Naive thymus-derived CD8-positive, alpha-beta T cell (primary cell): ENCODE measurements at places on chromosomes 7 and 10. TPM values are rescaled to one million over a fixed set of nuclear protein-coding genes. Genes with fewer than 3 reads are reported as not detected.

- H3K4me1 ChIP-seq = peaks cover 24% of the 10 kb centered on the region
- peaks cover 6% of the 10 kb centered on the region for H3K27me3 ChIP-seq
- H3K4me3 ChIP-seq = peak within 1 kb of the TSS; percentile 74
- H3K36me3 ChIP-seq = no peaks in the 10 kb centered on the region
- H3K27ac ChIP-seq = peak within 1 kb of the TSS; percentile 69
Observed at GRCh38 chr10:84194424-84195043, at the start of gene CDHR1. Gene CDHR1, plus strand, starts transcription at chr10:84194537. Its CDS starts 224 bp downstream, at chr10:84194761.

PAPSS2 gene
- total RNA-seq = not detected

GRCh38 chr10:2825841-2826240 is 241.5 kb upstream of the PFKP start:
- H3K36me3 ChIP-seq = no peaks in the 10 kb centered on the region
- no peaks in the 10 kb centered on the region for H3K4me1 ChIP-seq
- no peak overlapping the region for H3K4me3 ChIP-seq
- H3K27ac ChIP-seq = no peak overlapping the region
- no peak for DNase-seq
- peaks cover 4% of the 10 kb centered on the region for H3K27me3 ChIP-seq

DNA sequence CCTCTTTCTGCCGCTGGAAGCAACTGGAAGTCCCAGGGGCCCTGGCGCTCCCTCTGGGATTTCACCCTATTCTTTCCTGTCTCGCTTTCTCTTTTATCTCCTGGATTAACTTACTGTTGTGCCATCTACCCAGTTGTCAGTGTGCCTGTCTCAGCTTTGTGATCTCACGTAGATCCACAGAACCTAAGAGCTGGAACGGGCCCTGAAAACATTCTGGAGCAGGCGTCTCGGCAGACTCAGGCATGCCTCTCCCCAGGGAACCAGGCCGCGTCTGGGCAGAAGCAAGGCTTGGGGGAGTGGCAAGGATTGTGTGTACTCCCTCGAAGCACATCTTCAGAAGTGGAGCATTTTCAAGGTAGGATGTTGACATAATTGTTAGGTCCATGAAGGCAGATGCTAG is 87.2 kb downstream of the KCNMA1 start:
- no peak for DNase-seq
- peaks cover 20% of the 10 kb centered on the region for H3K27me3 ChIP-seq
- H3K36me3 ChIP-seq = no peaks in the 10 kb centered on the region
- H3K27ac ChIP-seq = no peak overlapping the region
- no peaks in the 10 kb centered on the region for H3K4me1 ChIP-seq
- no peak overlapping the region for H3K4me3 ChIP-seq

ASAH2 gene
- 4.3 TPM for total RNA-seq

GRCh38 chr10:119947300-119947699 is 54.8 kb downstream of the SEC23IP start:
- DNase-seq = no peak

DNA sequence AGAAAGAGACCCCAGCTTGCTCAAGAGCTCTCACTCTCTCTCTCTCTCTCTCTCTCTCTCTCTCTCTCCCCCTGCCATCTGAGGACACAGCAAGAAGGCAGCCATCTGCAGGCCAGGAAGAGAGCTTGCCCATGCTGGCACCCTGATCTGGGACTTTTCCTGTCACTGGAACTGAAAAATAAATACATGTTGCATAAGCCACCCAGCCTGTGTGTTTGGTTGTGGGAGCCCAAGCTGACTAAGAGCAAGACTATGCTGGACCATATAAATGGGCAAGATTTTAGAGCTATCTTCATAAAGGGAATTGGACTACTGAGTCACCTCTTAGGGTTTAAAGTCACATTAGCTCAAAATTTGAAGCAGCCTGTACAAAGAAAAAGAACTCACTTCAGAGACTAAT is 98.6 kb downstream of the SLC16A9 start:
- H3K27ac ChIP-seq = no peak overlapping the region
- no peak for DNase-seq
- no peak overlapping the region for H3K4me3 ChIP-seq
- H3K36me3 ChIP-seq = no peaks in the 10 kb centered on the region
- H3K27me3 ChIP-seq = peaks cover 6% of the 10 kb centered on the region

- no peak overlapping the region for H3K4me3 ChIP-seq
- H3K27ac ChIP-seq = no peak overlapping the region
- no peak for DNase-seq
- no peaks in the 10 kb centered on the region for H3K36me3 ChIP-seq
- H3K4me1 ChIP-seq = no peaks in the 10 kb centered on the region
Observed at GRCh38 chr10:30384701-30385201, 35.7 kb upstream of the MTPAP start.

DNA sequence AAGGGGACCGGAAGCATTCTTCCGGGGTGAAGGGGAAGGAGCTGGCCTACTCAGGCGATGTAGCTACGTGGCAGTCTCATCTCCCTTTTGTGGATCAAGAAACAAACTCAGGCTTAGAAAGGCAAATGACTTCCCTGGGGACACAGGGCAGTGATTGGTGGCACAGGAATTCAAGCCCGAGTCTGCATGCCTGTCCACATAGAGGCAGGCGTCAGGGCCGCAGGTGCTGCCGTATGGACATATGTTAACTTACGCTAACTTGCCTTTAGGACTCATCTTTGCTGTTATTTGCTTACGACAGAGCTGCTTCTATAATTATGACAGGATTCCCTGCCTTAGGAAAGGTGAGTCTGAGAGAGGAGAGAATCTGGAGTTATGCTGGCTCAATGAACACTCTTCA is 42.3 kb upstream of the KLF6 start:
- H3K4me3 ChIP-seq = no peak overlapping the region
- no peaks in the 10 kb centered on the region for H3K27me3 ChIP-seq
- peaks cover 19% of the 10 kb centered on the region for H3K4me1 ChIP-seq
- no peak for DNase-seq

- H3K4me1 ChIP-seq = no peaks in the 10 kb centered on the region
- no peaks in the 10 kb centered on the region for H3K36me3 ChIP-seq
- no peak overlapping the region for H3K27ac ChIP-seq
- no peak for DNase-seq
- no peak overlapping the region for H3K4me3 ChIP-seq
- H3K27me3 ChIP-seq = no peaks in the 10 kb centered on the region
Observed at GRCh38 chr10:60323162-60323561, 66.5 kb downstream of the ANK3 start.

GRCh38 chr10:69655124-69655867 is 25.2 kb downstream of the FAM241B start:
- peaks cover 5% of the 10 kb centered on the region for H3K27me3 ChIP-seq
- H3K36me3 ChIP-seq = no peaks in the 10 kb centered on the region
- no peak overlapping the region for H3K4me3 ChIP-seq
- no peak overlapping the region for H3K27ac ChIP-seq
- peaks cover 5% of the 10 kb centered on the region for H3K4me1 ChIP-seq
- no peak for DNase-seq

DNA sequence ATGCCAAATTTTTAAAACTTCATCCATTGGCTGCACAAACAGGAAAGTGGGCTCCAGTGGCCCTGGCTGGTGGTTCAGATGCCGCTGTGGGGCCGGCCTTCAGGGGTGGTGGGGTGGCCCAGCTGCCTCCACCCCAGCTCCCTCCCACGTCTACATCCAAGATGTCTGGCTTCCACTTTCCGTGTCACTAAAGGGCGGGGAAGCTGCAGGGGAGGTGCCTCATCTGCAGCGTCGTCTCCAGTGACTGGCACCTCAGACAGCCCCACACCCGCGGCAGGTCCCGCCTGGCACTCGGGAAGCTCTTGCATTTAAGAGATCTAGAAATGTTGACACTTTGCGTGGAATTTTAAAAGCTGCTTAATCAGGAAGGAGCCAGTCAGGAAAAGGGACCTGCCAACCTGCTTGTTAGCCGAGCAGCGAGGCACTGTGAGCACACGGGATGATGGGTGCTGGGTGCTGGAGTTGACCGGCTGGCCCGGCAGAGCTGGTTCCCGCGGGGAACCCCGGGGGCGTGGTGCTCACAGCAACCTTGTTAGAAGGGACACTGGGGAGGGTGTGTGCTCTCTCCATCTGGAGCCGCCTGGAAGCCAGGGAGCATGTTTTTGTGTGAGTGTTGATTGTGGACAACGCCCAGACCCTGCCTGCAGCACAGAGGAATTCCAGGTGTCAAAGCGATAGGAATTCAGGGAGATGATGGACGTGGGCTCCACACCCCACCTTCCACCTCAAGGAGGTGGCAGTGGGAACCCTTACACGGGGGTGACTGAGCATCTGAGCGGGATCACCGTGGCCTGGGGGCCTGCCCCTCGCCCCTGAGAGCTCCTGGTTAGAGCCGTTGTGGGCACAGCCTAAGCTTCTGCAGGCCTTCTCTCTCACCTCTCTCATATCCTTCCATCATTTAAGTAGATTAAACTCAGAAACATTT is 320.5 kb downstream of the PTPRN2 start:
- H3K36me3 ChIP-seq = no peaks in the 10 kb centered on the region
- H3K27me3 ChIP-seq = no peaks in the 10 kb centered on the region
- H3K27ac ChIP-seq = no peak overlapping the region
- H3K4me1 ChIP-seq = no peaks in the 10 kb centered on the region

VSTM2A gene
- not detected for total RNA-seq

- H3K36me3 ChIP-seq = no peaks in the 10 kb centered on the region
- H3K4me1 ChIP-seq = no peaks in the 10 kb centered on the region
- peaks cover 9% of the 10 kb centered on the region for H3K27me3 ChIP-seq
- H3K27ac ChIP-seq = no peak overlapping the region
- H3K4me3 ChIP-seq = no peak overlapping the region
- DNase-seq = no peak
Observed at GRCh38 chr7:34851431-34851830, 185.9 kb downstream of the DPY19L1 start.

DNA sequence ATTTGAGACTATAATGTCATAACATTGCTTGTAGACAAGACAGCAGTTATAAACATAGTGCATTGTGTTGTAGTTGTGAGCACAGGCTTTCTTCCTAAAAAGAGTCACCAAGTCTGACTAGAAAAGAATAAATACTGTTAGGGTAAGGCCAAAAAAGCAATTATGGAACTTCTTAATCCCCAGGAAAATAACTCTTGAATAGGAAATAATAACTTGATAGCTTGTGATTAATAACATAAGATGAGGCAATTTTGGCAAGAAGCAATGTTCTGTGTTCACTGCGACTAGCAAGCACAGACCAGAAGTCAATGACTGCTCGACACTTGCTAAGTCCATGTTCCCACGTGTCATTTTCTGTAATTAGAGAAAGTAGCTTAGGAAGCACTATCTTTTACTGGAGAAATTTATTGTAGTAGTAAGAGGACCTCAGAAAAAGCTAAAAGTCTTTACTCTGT is 97.1 kb downstream of the AGMO start:
- no peak overlapping the region for H3K4me3 ChIP-seq
- no peaks in the 10 kb centered on the region for H3K4me1 ChIP-seq
- H3K27me3 ChIP-seq = no peaks in the 10 kb centered on the region
- no peak overlapping the region for H3K27ac ChIP-seq
- no peaks in the 10 kb centered on the region for H3K36me3 ChIP-seq

DNA sequence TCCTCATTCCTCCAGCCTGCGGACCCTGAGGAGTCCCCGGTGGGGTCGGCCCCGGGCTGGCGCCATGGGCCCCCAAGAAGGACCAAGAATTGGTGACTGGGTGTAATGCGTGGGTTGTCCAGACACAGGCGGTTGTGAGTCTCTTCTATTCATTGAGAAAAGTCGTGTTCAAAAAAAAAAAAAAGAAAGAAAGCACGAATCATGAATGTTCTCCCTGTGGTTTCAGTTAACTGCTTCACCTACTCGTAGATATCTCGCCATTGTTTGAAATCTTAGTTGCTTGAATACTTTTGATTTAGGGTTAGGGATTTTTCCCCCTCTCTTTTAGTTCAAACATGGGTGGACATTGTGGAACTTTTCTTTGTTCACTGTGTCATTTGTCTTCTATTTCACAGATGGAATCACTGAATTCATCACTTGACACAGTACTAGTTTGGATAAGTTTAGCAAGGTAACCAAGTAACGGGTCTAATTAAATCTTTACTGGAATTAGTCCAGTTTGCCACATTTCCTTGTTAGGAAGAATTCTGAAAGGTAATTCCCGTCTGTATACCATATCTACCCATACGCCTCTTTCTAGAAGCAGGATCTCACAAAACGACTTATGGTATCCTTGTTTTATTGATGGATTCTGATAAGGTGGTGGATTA is 775 bp downstream of the STARD3NL start:
- H3K36me3 ChIP-seq = no peaks in the 10 kb centered on the region
- DNase-seq = no peak
- H3K4me1 ChIP-seq = peaks cover 34% of the 10 kb centered on the region
- peak overlapping the region; percentile 84 for H3K27ac ChIP-seq
- peak overlapping the region; percentile 98 for H3K4me3 ChIP-seq

DNA sequence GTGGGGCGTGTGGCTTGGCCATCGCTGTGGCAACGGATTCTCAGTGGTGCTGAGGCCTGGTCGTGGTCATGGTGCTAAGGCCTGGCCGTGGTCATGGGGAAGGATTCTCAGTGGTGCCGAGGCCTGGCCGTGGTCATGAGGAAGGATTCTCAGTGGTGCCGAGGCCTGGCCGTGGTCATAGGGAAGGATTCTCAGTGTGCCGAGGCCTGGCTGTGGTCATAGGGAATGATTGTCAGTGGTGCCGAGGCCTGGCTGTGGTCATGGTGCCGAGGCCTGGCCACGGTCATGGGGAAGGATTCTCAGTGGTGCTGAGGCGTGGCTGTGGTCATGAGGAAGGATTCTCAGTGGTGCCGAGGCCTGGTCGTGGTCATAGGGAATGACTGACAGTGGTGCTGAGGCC is 327.9 kb downstream of the ADARB2 start:
- H3K27ac ChIP-seq = no peak overlapping the region
- H3K36me3 ChIP-seq = no peaks in the 10 kb centered on the region
- H3K4me1 ChIP-seq = peaks cover 3% of the 10 kb centered on the region
- DNase-seq = no peak

DNA sequence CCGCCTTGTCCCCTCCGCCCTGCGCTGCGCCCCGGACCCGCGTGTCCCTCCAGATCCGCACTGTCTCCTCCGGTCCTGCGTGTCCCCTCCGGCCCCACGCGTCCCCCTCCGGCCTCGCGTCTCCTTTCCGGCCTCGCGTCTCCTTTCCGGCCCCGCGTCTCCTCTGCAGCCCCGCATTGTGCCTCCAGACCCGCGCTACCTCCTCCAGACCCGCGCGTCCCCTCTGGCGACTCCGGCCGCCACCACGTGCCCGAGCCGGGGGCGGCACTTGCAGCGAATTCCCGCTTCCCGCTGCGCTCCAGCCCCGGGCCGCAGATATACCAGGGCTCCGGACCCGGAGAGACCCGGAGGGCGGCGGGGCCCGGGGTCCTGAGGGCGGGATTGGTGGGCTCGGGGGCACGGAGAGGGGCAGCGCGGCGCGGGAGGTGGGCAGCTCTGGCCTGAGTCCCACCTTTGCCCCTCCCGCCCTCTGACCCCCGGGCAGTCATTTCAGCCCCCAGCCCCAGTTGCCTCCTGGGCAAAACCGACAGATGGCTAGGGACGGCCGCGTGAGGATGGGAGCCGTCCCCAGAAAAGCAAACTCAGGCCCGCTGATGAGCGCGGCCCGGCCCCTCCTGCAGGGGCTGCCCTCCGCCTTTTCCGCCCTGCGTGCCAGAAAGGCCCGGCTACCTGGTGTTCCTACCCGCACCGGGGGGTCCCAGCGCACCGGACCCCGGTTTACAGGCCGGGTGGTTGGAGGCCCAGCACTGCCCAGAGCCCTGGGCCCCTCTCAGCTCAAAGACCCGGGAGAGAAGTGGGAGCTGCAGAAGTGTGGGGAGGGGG is 56.5 kb downstream of the RBM17 start:
- no peaks in the 10 kb centered on the region for H3K27me3 ChIP-seq
- H3K27ac ChIP-seq = peak overlapping the region; percentile 79
- H3K4me3 ChIP-seq = peak overlapping the region; percentile 86
- no peak for DNase-seq

GRCh38 chr7:30816645-30817370 is 45.6 kb downstream of the MINDY4 start:
- no peak overlapping the region for H3K27ac ChIP-seq
- peaks cover 5% of the 10 kb centered on the region for H3K36me3 ChIP-seq
- no peak overlapping the region for H3K4me3 ChIP-seq
- H3K27me3 ChIP-seq = no peaks in the 10 kb centered on the region

GRCh38 chr7:123557398-123558288 is at the start of gene NDUFA5:
Gene NDUFA5, minus strand, starts transcription at chr7:123557818. Its CDS starts 23 bp downstream, at chr7:123557795.
- H3K4me3 ChIP-seq = no peak within 1 kb of the TSS
- no peaks in the 10 kb centered on the region for H3K27me3 ChIP-seq
- peaks cover 5% of the 10 kb centered on the region for H3K36me3 ChIP-seq
- peak; percentile 98 for DNase-seq

ATOH7 gene
- total RNA-seq = not detected
